ENCODE measurements at places on chromosomes 2 and 18.

GRCh38 chr18:3350566-3351527, 88.9 kb downstream of the MYL12B start:
- DNase-seq = no peak

DNA sequence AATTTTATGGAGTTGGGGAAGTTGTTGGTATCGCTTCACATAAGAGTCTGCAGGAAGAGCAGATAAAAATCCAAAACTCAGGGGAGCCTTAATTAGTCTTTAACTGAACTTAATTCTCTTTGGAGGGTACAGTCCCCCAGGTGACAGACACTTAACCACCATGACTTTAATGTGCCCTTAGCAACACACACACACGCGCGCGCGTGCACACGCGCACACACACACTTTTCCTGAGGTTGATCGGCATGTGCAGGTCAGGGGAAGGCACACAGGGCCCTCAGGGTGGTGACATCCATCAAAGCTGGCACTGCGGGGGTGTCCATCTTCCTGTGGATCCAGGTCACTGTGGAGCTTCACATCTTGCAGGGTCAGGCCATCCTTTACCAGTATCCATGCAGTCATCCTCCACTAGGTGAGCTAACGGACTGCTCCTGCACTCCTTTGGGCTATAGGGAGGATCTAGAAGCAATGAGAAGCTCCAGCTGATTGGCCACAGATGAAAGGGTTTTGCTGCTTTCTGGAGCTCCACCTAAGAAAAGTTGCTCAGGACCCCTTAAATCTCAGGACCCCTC, 21.9 kb upstream of the NCK2 start:
- no peak for DNase-seq

DNA sequence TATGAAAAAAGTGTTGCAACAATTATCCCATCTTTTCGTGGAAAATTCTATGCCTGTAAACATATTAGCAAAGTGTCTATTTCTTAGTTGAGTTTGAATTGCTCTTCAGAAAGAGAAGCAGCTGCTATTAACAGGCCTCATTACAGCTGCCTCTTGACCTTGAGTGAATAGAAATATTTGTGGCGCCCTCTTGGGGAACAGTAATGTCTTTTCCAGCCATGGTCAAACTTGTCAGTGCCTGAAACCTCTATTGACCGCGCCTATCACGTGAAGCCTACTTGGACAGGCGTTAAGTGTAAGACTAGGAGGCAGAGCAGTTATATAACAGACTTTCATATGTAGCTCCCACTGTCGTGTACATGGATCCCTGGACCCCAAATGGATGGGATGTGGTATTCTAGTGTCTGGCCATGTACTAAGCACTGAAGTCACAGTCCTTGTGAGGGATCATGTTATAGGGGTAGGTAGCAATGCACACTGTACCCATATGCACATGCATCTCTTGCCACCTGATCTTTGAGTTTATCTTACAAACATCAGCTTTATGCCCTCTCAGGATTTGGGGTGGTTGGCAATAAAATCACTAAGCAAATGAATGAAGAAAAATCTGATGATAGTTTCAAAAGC, 245.0 kb downstream of the PTGR3 start:
- no peak for DNase-seq

DNA sequence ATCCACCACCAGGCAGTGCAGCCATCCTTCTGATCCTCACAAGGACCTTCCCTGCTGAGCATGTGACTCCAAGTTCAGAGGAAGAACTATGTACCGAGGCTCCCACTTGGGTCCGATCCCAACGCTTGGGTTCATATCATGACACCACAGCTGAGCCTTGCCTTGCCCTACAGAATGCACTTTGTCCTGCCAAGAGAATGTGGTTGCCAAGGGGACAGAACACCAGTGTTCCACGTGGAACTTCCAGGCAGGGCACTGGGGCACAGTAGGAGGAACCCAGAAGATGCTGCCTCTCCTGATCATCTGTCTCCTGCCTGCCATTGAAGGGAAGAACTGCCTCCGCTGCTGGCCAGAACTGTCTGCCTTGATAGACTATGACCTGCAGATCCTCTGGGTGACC, at the start of gene TEX51:
TEX51 (plus strand) TSS at position 255 of the 400 bp plus-strand sequence; CDS start at position 284, 29 bp downstream.
- DNase-seq = no peak

GRCh38 chr2:55363636-55364035, 56.0 kb downstream of the CCDC88A start:
- no peak for DNase-seq

DNA sequence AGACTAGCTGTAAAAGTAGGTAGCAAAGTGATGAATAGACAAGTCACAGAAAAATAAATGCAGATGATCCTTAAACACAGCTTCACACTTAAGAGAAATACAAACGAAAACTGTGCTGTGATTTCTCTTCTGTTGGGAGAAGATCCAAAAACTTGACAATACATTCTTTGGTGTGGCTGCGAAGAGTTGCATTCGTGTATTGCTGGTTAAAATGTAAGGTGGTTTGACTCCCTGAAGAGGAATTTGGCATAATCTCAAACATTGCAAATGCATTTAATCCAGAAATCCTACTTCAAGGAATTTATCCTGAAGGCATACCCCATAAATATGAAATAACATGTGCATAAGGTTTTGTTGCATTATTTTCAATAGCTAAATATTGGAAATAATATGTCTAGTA, 7.1 kb downstream of the CCNYL1 start:
- DNase-seq = no peak

DNA sequence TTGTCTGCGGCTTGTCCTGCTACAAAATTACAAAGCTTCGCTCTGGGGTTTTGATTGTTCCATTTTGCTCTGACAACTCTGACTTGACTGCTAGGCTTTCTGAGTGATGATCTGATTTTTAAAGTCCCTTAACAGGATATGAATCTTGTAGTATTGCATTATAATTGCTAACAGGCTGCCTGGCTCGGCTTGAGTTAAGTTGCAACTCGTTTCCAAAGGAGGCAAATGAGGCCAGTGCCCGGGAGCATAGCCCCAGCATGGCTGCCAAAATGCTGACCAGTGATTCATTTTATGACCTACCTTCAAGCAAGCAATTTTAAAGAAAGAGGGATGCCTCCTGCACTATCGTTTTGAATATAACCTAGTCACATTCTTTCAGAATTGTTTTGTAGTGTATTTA, 135.4 kb downstream of the COL6A3 start:
- DNase-seq = no peak

DNA sequence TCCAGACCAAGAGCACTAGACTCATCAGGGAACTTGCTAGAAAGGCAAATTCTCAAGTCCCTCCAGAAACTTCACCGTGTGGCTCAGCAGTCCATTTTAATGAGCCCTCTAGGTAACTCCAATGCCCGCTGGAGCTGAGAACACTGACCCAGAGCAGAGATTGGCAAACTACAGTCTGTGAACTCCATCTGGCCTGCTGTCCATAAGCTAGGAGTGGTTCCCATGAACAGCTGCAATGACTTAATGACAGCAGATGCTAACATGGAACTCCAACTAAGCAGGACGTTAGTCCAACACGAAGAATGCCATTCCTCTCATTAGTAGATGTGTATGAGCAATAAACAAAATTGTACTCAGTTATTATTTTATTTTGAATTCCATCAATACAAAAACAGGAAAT, 371.9 kb downstream of the STK39 start:
- DNase-seq = no peak

DNA sequence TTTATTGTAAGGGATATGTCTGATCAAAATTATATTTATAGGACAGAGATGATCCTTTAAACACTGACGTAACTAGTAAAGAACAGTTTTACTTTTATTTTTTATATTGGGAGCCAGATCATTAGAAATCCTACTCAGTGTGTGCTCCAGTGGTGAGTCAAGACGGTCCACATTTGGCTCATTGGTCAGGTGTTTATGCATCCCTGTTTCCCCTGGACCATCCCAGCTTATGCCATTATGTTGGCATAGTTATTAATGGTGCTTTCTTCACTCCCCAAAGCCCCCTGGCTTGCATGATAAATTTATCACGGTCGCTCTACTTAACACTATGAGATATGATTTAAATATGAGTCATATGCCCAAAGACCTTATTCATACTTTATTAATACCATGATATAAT, 293.4 kb downstream of the XIRP2 start:
- no peak for DNase-seq

DNA sequence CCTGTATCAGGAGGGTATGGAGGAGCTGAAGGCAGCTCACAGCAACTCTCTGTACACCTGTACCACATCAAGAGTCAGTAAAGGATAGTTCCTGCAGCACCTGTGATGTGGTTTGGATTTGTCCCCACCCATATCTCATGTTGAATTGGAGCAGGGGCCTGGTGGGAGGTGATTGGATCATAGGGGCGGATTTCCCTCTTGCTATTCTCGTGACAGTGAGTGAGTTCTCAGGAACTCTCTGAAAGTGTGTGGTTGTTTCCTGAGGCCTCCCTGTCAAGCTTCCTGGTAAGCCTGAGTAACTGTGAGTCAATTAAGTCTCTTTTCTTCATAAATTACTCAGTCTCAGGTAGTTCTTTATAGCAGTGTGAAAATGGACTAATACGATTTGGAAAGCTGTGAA, 28.9 kb downstream of the OSBPL1A start:
- no peak for DNase-seq

DNA sequence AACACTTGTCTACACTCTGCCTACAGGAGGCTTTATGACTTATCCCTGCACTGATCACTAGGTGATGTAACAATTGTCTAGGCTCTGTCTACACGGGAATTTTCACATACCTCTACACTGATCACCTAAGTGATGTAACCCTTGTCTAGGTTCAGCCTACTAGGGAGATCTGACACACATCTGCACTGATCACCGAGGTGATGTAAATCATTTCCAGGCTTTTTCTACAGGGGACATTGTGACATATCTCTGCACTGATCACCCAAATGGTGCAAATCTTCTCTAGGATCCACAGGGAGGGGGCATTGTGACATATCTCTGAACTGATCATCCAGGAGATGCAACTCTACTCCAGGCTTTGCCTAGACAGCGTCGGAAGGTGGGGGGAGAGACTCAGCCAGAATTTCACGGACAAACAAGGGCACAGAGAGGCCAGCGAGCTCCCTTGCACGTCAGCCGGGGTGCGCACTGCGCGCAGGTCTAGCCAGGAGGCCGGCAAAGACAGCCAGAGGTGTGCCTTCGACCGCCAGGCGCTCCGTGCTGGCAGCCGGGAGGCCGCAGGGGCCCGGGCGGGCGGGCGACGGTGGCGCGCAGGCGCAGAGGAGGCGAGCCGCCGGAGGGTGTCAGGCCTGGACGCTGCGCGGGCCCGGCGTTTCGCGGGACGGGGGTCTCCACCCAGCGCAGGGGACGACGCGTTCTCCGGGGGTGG, 46.9 kb upstream of the USP14 start:
- DNase-seq = peak; percentile 50

Measured in stimulated activated CD8-positive, alpha-beta memory T cell treated with anti-CD3 and anti-CD28 coated beads, Interleukin-7, amount 100 ng/mL, for 1 hour (primary cell).